ENCODE measurements at places on chromosomes 1 and 21.
A peak's percentile ranks its signal among the peaks of the same experiment; 100 is the strongest.

GRCh38 chr1:9242338-9242969 is 7.9 kb downstream of the H6PD start:
- DNase-seq = peak; percentile 75

DNA sequence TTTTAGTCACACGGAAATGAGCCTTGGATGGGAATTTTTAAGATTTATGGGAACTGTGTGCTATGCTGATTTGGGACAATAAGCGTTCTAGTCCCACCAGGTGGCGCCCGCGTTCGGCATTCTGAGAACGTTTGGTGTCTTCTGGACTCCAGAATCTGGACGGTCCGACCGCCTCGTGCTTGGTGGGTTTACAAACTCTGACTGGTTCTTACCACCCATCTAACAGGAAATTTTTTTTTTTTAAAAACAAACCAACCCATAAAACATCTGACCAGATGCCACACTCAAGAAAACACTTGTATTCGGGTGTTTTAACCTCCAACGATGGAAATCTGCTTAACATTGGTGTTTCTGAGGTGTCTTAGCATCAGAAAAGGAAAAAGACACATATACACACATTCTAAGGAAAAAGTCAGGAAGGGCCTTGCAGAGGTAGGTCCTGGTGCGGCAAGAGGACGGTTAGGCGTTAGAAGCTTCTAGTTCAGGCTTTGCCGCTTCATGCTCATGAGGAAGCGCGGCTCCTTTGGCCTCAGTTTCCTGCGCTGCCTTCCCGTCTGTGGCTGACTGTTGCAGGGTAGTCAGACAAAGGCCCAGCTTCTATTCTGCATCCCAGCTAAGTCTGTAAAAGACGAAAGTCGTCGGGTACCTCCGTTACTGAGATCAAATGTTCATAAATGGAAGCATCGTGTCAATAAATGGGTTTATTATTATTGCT is 814 bp upstream of the DYRK3 start:
- peak; percentile 63 for DNase-seq

- no peak for DNase-seq
Observed at GRCh38 chr21:33892853-33893252, 22.8 kb downstream of the ATP5PO start.

DNA sequence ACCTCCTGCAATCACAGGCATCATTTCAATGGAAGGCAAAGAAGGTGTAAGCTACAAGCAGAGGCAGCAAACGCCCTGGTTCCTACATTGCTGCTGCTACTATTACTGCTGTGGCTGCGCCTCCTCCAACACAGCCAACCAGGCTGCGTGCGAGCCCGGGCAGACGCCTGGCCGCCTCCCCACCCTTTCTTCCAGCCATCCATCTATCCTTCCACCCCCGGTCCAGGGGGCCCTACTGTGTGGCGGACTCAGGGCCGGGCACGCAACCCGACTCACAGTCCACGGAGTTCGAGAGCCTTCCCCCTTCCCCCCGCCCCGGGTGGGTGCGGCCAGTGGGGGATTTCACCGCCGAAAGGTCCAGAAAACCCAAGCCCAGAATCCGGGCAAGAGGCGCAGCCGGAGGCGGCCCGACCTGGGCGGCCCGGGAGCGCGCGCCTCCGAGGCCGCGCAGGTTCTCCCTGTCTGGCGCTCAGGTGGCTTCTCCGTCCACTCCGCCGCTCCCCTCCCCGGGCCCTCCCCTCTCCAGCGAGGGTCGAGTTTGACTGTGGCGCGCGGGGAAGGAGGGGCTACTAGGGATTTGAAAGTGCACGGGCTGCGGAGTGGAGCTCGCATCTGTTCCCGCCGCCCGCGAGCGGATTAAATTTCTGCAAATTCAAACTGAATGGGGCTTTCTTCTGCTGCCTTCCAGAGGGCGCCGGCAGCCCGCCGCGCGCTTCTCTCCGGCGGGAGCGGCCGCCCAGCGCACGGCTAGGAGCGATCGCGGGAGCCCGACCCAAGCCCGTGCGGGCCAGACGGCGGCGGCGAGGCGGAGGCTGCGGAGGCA is at the start of gene HUNK:
Gene HUNK (plus strand): TSS at position 569 of the 823 bp plus-strand sequence. CDS start 655 bp downstream, outside the sequence.
- DNase-seq = no peak

DNA sequence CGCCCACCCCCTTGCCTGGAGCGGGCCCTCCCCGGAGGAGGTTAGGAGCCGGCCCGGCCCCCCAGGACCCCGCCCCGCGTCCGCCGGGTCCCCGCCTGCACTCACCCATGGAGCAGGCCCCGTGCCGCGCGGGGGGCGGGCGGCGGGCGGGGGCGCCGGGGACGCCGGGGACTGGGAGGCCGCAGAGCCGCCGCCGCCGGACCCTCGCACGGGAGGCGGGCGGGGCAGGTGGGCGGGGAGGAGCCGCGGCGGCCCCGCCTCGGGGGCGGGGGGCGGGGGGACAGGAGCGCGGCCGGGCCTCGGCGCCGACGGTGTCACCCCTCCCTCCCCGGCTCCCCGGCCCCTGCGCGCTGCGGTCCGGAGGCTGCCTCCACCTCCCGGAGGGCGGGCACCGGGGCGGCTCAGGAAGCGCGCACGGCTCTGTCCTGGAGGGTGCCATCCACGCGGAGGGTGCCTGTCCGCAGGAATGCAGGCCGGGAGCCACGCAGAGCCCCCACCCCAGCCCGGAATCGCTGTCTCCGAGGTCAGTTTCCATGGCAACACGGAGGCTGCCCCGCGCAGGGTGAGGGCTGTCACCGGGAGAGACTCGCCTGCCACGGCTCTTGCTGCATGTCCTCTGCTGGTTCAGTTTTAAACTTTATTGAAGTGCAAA is 5.9 kb upstream of the PLEKHG5 start:
- DNase-seq = no peak

- no peak for DNase-seq
Observed at GRCh38 chr1:159012495-159012894, 2.8 kb downstream of the IFI16 start.

Data from LNCaP clone FGC (cell line).